ENCODE measurements at places on chromosomes 5 and 9. TPM values are rescaled to one million over a fixed set of nuclear protein-coding genes. Genes with fewer than 3 reads are reported as not detected.

IGIP gene
- 2.4 TPM for total RNA-seq

CDX1 gene
- not detected for total RNA-seq

INSYN2B gene
- total RNA-seq = not detected

AHRR gene
- total RNA-seq = 20.7 TPM

FBP2 gene
- not detected for total RNA-seq

TUSC1 gene
- total RNA-seq = not detected

FAM78A gene
- total RNA-seq = 48.4 TPM

CBY3 gene
- total RNA-seq = 0.55 TPM

TMEM141 gene
- 48.4 TPM for total RNA-seq

HRCT1 gene
- not detected for total RNA-seq

ACTBL2 gene
- total RNA-seq = not detected

OGN gene
- not detected for total RNA-seq

GPX8 gene
- not detected for total RNA-seq

GNA14 gene
- not detected for total RNA-seq

ENG gene
- total RNA-seq = 20.5 TPM

SPINK4 gene
- not detected for total RNA-seq

KYAT1 gene
- 10.9 TPM for total RNA-seq

FAM151B gene
- total RNA-seq = 0.42 TPM

MRPL22 gene
- total RNA-seq = 87.5 TPM

PLGRKT gene
- total RNA-seq = 31.8 TPM

CCNJL gene
- 0.13 TPM for total RNA-seq

PRUNE2 gene
- 0.27 TPM for total RNA-seq

MYORG gene
- 3.3 TPM for total RNA-seq

SH3TC2 gene
- total RNA-seq = not detected

TRIM36 gene
- total RNA-seq = 0.40 TPM

RAI14 gene
- 5.0 TPM for total RNA-seq

PCDHB13 gene
- total RNA-seq = not detected

SMIM33 gene
- 0.08 TPM for total RNA-seq

CNTFR gene
- total RNA-seq = not detected

RAB3C gene
- not detected for total RNA-seq

SNCB gene
- total RNA-seq = not detected

All from activated CD8-positive, alpha-beta memory T cell treated with anti-CD3 and anti-CD28 coated beads for 36 hours (primary cell).